ENCODE measurements at places on chromosomes 6 and 20.

DNA sequence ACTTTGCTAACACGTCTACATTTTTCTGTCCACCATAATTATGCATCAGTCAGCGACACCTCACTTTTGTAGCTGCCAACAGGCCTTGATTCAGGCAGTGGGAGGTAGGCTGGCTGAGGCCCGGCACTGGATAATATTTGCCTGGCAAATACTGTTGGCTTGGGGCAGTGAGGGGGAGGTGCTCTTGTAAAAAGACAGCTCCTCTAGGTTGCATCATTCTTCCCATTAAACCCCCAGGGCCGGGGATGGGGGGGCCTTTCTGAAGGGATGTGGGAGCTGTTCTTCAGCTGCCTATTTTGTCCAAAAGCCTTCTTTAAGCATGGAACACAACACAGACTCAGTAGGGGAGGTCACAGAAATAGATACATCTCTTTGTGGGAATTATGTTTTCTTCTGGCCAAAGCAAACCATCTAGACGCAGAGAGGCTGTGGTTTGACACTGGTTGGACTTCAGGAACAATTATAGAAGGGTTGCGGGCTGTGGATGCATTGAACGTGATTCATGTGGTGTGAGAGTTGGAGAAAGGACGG, 338.3 kb upstream of the NT5E start:
- no peak for DNase-seq

DNA sequence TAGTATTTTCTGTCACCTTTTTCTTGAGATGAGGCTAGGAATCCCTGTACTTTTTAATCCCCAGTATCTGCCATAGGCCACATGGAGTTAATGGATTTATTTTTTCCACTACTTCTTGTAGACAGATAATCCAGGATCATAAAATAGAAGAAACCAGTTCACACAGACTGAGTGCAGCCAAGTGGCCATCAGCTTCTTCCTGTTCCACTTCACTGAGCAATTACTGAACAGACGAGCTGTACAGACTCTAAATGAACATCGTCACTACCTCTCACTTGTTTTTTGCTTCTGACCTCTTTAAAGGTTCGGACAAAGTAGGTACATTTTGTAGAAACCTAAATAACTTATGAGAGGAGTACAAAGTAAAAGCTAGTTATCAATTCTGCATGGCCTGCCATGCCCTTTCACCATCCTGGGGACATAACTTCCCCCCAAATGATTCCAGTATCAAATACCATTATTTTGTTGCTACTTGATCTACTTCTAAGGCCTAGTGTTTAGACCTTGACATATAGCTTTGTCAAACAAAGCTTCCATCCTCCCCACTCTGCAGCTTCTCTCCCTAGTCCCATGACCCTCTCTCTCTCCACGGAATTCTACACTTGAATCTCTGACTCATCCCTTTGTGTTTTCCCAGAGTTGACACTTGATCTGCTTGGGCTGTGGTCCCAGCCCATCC, 34.4 kb upstream of the ARHGAP18 start:
- DNase-seq: no peak

DNA sequence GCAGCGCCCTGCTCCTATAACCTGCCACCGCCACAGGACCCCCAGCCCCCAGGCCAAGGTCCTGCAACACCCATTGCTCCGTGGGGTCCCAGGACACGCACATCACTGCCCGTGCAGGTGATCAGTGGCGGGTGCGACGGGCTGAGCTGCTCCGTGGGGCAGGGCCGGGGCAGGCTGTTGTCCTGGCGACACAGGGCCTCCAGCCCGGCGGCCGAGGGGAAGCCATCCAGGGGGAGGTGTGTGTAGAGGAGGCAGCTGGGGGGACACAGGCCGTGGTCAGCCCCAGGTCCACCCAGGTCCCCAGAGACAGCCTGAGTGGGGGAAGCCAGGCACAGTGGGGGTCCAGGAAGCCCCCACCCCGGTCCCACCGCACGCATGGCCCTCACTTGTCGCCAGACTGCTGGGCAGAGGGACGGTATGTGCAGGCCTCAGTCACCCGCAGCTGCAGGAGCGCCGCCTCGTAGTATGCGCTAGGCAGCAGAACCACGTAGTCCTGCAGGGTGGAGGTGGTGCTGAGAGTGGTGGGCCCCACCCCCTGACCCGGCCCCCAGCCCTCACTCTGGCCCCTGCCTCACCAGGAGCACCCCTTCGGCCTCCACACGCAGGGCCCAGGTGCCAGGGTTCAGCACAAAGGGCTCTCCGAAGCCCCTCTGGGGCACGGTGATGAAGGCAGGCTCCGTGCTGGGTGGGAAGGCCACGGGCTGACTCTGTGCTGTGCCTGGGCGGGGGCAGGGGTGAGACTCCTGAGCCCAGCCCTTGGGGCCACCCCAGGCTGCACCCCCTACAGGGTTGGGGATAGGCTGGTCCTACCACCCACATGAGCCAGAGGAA, 30.4 kb downstream of the ADRM1 start:
- no peak for DNase-seq

GRCh38 chr6:317060-317447, 24.8 kb downstream of the DUSP22 start:
- DNase-seq: no peak

DNA sequence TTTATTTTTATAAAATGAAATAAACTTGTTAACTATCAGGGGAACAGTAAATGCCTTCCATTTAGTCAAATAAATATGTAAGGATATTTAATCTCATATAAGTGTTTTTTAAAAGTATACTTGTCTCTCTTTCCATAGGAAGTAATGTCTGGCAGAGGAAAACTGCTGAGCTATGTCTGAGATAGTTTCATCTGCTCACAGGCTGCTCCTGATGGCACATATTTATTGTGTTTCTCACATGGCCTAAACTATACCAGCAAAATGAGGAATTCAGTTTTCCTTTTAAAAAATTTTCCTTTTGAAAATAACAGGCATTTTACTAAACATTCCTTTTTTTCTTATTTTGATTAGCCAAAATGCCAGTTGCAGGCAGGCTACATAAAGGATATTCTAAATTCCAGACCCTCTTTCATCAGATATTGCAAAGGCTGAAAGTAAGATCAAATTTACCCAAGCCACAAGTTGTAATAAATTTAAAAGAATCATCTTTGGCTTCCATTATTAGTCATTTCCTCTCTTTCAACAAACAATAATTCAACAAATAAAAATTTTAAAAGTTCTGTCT, 60.1 kb upstream of the RNF146 start:
- no peak for DNase-seq

- no peak for DNase-seq
These were observed 20.7 kb upstream of the TOX2 start for GRCh38 chr20:43893930-43894329.

DNA sequence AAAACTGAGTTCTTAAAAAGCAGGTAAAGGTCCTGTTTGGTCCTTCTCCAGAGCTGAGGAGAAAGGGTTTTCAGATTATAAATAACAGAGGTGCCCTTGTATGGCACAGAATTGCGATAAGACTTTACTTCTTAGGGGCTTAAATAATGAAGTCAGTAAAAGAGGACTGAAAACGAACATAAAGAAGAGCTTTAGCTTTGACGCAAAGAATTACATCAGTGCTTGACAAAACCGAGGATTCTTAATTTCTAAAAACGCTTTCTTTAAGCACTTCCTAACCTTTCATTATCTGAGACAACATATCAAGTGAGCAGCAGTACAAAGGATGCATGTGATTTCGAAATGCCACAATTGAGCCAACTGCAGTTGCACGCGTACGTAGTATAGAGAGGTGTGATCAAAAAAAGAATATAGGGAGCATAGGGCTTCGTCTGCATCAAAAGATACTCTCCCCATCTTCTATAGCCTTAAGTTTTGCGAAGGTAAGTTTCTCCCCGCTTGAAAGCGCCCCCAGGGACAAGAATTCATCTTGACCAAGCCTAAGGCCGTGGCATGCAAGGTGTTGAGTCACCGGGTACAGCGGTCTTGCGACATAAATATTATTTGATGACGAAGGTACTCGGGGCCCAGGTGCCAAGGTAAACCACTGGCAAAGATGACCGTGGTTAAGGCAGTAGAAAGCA, 778 bp upstream of the LOC128125822 start:
- DNase-seq: peak; percentile 64

- no peak for DNase-seq
These were observed 621.9 kb upstream of the CITED2 start for GRCh38 chr6:139996253-139996834.

DNA sequence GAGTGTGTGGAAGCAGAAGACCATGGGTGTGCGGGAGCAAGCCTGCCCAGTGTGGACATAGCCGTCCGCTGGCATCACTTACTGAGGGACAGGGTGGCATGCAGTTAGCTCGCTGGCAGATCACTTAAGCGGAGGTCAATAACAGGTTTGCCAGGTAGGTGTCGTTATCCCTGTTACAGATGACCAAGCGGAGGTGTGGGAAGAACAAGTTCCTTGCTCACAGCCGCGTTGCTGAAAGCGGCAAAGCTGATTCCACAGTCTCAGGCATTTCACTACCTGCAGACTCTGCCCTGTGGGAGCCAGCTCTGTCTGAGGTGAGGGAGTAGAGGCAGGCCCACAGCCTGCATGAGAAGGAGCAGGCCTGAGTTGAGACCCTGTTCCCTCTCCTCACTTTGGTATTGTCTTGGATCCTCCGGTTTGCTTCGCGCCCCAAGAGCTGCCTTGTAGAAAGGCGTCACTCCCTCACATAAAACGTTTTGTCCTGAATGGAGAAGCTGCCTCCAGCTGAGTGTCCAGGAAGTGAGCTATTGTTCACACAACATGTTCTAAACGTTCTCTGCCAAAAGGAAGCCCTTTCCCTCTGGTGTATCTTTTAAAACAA, 96.9 kb downstream of the TCP11 start:
- DNase-seq: no peak

- DNase-seq: no peak
These were observed 72.4 kb upstream of the TBC1D7 start for GRCh38 chr6:13400772-13401171.

- DNase-seq: no peak
These were observed 579.6 kb downstream of the COL12A1 start for GRCh38 chr6:74626288-74626687.

DNA sequence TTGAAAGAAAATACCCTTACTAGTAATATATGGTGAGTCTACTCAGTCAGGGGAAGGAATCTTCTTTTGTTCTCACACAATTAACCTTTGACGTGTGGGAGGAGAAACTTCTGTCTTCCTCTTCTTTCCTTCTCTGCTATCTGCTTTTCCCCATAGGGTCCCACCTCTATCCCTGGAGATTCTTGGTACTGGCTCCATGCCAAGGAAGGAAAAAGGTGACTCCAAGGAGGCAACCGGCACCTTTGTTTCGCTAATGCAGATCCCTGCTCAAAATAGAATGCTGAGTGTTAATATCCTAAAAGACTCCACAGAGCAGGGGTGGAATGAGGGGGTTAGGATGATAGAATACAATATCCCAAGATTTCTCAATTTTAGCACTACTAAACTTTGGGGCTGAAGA, 116.7 kb downstream of the CD164 start:
- no peak for DNase-seq

DNA sequence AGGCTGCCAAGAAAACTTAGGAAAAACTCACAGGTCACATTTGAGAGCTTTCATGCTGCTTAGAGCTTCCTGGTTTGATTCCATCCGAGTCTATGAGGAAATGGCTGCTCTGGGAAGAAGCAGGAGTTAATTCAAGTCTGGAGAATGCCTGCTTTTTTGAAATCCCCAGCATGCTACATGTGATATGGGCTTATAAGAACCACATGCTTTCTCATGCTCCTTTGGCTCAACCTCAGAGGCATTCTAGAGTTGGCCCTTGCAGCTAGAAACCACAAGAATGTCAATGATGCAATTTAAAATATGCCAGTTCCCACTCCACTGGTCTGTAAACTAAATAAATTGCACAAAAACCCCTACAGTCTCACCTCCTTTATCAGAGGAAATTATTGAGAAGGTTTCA, 142.9 kb upstream of the OLIG3 start:
- DNase-seq: no peak

- DNase-seq: no peak
These were observed 144.0 kb upstream of the TSHZ2 start for GRCh38 chr20:52828199-52828598.

- DNase-seq: no peak
These were observed 1.9 kb downstream of the NT5E start for GRCh38 chr6:85451565-85452306.

DNA sequence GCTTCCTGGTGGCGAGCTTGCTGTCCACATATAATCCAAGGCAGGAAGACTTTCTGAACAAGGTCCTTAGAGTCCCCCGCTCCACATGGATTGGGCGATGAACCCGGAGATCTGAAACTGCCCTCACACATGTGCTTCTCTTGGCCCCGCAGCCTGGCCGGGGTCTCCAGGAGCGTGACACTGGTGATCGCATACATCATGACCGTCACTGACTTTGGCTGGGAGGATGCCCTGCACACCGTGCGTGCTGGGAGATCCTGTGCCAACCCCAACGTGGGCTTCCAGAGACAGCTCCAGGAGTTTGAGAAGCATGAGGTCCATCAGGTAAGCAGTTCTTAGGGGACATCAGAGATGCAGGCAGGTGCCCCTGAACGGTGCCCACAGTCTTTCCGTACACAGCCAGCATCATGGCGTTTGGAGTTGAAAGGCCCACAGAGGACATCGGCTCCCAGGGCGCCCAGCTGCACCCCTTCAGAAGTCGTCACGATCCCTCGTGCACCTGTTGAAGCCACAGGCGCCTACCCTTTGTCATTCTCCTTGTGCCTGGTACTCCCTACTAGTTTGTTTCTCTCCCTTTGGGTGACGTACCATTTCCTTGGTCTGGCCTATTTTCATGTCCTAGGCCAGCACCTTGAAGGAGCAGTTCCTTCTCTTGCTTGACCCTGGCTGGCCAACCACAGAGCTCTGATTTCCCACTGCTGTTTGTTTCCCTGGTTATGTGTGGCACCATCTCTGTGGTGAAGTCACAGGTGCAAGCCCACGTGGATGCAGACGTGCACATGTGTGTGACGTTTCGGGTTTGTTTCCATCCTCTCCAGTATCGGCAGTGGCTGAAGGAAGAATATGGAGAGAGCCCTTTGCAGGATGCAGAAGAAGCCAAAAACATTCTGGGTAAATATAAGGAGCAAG, 43.3 kb upstream of the IRF4 start:
- DNase-seq: no peak

DNA sequence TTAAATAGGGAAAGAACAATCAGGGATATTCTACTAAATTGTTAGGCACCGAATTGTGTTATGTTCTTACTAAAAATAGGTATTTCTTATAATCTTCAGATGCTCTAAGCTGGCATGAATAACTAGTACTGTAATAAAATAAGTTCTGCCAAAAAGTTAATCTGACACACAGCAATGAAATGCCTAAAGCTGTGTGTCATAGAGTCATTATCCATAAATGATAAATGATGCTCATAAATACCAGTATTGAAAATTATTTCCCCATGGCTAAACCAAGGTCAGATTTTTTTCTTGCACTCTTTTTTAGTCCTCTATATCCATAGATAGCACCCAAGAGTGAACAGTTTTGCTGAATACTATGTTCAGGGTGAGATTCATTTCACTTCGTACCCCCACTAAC, 11.7 kb upstream of the PRIM2 start:
- no peak for DNase-seq

DNA sequence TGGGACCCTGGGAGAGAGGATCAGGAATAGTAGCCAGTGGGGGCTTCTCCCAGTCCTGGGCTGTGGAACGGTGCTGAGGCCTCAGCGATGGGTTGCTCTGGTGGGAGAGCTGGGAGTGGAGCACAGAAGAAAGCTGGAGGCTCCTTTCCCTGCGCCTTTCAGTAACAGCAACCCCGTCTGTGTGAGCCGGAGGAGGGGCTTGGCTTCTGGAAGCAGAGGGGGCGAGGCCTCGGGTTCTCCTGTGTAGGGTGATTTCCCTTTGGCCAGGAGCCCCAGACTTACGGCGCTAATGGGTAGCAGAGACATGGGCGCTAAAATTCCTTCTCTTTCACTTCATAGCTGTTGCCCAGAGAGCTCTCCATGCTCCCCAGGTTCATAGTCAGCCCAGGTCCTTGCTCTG, 55.0 kb downstream of the DAAM2 start:
- no peak for DNase-seq

GRCh38 chr6:107708435-107708834, 115.7 kb downstream of the SCML4 start:
- no peak for DNase-seq
